ENCODE measurements at places on chromosomes 13 and 19. TPM values are rescaled to one million over a fixed set of nuclear protein-coding genes. Genes with fewer than 3 reads are reported as not detected.

Gene MISP3
- total RNA-seq: 0.34 TPM

Gene SOX21
- under 0.01 TPM for total RNA-seq

Gene MRPL4
- total RNA-seq: 25.6 TPM

Gene NMRK2
- not detected for total RNA-seq

Gene ZNF699
- total RNA-seq: 24.9 TPM

Gene ZNF766
- total RNA-seq: 23.6 TPM

Gene NCR1
- not detected for total RNA-seq

Gene KLF5
- total RNA-seq: 79.6 TPM

Gene ZNF8
- total RNA-seq: 8.0 TPM

Gene ACP5
- 8.9 TPM for total RNA-seq

Gene FCAR
- not detected for total RNA-seq

Gene PLK5
- total RNA-seq: not detected

Gene NCAN
- under 0.01 TPM for total RNA-seq

Gene PRTN3
- total RNA-seq: not detected

Gene ZNF296
- total RNA-seq: 1.2 TPM

Gene RNF113B
- total RNA-seq: not detected

Gene BEST2
- total RNA-seq: not detected

Gene NEK5
- total RNA-seq: 0.34 TPM

Gene KCNC3
- 0.36 TPM for total RNA-seq

Gene HSPB6
- total RNA-seq: under 0.01 TPM

Gene RAB8A
- 67.3 TPM for total RNA-seq

Gene TEKTIP1
- total RNA-seq: not detected

Gene CD79A
- total RNA-seq: 0.07 TPM

Gene IQCN
- total RNA-seq: not detected

Gene ZNF208
- total RNA-seq: 1.4 TPM

Gene CSNK1G2
- total RNA-seq: 60.1 TPM

Gene CYP2A7
- total RNA-seq: not detected

Gene ZNF730
- total RNA-seq: not detected

Gene CEACAM4
- not detected for total RNA-seq

Gene ZNF525
- 33.8 TPM for total RNA-seq

Gene RNF225
- 2.1 TPM for total RNA-seq

Gene ZNF569
- 6.2 TPM for total RNA-seq

Gene SIGLEC5
- total RNA-seq: not detected

Gene VSTM1
- not detected for total RNA-seq

Gene TMEM272
- not detected for total RNA-seq

Gene ZNF534
- total RNA-seq: 0.07 TPM

Gene NKG7
- not detected for total RNA-seq
